ENCODE measurements at places on chromosomes 7 and 10.

- DNase-seq = no peak
Measured at GRCh38 chr10:42553064-42553407, 85.3 kb downstream of the ZNF33B start.

DNA sequence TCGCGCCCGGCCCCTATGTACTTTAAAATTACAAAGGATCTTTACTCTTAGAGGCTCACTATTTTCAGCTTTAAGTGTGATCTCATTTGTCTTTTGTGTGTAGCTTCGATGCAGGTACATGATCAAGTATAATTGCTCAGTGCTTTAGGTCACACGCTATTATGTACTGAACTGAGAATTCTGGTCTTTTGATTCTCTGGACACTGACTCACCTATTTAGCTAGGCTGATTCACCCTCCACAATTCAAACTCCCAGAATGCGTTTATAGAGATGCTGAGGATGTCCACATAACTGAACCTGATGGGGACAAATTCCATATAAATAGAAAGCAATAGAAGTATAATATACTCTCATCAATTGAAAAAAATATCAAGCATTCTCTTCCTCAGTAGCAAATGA is 57.8 kb downstream of the PRKCQ start:
- no peak for DNase-seq

DNA sequence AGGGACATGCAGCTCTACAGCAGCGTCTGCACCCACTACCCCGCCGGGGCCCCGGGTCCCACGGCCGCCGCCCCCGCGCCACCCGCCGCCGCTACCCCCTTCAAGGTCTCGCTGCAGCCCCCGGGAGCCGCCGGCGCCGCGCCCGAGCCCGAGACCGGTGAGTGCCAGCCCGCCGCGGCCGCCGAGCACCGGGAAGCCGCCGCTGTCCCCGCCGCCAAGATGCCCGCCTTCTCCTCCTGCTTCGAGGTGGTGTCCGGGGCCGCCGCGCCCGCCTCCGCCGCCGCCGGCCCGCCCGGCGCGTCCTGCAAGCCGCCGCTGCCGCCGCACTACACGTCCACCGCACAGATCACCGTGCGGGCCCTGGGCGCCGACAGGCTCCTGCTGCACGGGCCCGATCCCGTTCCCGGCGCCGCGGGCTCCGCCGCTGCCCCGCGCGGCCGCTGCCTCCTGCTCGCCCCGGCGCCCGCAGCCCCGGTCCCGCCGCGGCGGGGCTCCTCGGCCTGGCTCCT is 631 bp downstream of the OTUD1 start:
- no peak for DNase-seq

DNA sequence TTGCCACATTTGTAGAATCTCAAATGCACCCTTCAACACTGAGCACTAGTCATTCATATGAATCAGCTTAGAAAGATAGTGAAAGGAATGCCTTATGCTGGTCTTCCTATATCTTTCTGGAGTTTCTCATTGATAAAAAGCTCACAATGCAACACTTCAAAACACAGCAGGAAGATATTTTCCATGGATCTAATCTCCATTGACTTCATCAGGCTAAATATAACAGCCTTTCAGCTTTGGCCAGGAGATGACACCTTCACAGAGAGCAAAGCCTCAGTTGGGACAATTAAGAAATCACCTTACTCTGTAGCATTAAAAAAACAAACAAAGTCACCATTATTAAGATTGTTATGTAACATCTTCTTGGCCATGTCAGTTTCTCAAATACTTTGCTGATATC is 6.7 kb downstream of the NRP1 start:
- no peak for DNase-seq

DNA sequence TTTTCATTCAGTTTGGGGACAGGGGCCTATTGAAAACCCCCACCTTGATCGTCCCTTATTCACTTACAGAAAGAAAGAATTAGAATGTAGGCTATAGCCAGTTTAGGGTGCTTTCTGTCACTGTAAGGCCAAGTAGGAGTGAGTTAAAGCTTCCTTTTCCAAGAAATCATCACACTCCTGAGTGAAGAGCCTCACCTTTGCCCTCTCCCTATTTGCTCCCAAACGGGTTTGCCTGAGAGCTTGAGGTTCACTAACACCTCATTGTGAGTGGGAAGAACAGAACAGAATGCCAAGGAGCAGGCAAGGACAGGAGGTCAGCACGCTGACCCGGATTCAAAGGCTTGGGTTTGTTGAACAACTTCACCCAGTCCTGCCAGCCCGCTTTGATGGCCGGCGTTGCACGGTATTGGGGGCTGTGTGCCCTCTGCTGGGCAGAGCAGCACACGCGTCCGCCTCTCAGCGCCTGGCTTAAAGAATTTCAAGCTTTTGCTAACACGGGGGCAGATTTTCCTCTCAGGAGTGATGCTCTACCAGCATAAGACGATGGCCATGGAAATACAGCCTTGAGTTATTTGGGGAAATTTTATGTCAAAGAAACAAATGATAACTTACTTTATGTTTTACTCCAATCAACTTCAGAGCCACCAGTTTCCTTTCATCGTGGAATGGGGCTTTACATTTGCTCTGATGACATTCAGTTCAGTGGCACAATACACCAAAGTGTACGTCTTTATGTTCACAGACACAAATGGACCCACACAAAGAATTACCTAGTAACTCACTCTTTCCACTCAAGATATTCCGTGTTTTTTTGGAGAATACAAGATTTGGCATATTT is 470.0 kb downstream of the SUGCT start:
- no peak for DNase-seq

DNA sequence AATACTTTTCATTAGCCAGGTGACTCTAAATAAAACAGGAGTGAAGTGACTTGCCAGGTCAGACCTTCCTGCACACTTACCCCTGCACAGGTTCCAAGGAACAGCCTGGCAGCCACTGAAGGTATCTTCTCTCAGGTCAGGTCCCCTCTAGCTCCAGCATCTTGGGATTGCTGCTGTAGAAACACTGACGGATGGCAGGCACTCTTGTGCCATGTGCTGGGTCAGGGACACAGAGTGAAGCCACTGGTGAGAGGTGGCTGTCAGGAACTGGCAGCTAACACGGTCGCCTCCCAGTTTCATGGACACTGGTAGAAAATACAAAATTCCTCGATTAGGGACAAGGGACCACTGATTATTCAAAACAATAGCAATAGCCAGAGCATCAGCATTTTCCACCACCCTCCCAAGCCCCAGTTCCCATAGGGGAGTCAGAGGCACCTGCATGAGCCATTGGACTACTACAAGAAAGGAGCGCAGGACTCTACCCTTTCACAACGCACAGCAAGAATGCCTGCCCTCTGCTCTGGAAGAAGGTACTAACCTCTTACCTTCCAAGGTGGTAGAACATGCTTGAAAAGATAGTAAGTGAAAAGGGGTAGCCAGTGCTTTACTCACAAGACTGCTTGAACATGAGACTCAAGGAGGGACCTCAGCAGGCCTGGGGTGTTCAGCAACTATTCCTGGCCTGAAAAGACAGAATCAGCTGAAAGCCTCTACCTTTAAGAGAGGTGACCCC is 5.1 kb upstream of the MYO1G start:
- DNase-seq = no peak

Measured in RWPE2 (cell line).